RPMI8226 (cell line): ENCODE measurements at places on chromosomes 7 and 10.

DNA sequence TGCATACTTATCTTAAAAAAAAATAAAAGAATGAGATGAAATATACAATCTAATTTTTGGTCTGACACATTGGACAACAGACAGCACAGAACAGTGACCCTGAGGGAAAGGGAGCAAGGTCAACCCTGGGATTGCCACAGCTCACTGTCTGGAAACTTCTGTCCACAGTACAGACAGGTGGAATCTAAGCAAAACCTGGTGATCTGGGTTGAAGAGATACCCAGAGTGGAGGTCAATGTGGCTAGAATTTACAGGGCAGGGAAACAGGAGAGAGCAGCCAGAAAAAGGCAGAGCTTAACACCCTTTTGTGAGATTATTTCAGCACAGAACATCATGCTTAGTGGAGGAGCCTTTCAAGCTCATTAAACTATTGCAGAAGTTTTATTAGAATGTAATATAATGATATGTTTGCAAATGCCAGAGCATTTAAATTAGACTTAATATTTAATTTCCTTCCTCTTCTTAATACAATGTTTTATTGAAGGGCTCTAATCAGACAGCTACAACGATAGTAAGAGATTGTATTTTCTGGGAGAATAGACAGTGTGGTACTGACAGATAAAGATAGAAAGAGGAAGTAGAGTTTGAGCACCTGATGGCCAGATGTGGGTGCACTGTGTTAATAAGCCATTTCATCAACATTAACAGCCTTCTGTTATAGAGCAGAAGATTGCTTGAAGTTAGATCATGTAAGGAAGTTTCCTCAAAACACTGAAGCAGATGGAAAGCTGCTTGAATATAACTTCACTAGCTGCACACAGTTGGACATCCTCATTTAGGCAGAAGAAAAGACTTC lies 309.4 kb downstream of the HGF start:
- peak; percentile 77 for DNase-seq

DNA sequence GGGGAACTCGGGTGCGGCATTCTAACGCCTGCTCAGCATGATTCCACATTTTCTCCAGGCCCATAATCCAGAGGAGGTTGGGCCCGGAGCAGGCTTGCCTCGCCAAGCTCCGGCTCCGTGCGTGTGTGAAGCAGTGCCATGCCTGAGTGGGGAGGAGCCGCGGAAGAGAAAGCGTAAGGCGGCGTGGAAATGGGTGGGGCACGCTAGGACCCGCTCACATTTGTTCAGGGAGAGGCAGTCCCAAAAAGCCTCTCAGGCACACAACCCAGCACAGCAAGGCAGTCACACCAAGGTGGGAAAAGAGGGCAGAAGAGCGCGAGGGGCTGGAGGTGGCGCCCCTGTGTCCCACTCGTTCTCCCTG lies 695 bp upstream of the VDAC2 start:
- DNase-seq, result peak; percentile 72

DNA sequence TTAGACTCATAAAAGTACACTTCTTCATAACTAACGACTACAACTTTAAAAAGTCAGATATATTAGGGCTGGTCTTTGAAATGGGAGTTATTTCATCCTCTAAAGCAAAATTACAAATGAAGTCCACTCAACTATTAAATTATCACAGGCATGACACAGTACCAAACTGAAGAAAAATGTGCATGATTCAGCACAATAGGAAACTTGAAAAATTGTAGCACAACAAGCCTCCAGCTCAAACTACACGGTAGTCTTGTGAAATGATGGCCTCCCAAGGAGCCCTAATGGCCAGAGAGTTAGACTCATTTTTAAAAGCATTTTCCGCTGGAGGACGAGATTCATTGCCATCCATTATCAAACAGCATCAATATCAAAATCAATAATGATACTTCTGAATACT lies 76.4 kb downstream of the MAGI2 start:
- DNase-seq, result no peak

GRCh38 chr10:73655257-73655989 lies 406 bp downstream of the SYNPO2L start:
- no peak for DNase-seq

DNA sequence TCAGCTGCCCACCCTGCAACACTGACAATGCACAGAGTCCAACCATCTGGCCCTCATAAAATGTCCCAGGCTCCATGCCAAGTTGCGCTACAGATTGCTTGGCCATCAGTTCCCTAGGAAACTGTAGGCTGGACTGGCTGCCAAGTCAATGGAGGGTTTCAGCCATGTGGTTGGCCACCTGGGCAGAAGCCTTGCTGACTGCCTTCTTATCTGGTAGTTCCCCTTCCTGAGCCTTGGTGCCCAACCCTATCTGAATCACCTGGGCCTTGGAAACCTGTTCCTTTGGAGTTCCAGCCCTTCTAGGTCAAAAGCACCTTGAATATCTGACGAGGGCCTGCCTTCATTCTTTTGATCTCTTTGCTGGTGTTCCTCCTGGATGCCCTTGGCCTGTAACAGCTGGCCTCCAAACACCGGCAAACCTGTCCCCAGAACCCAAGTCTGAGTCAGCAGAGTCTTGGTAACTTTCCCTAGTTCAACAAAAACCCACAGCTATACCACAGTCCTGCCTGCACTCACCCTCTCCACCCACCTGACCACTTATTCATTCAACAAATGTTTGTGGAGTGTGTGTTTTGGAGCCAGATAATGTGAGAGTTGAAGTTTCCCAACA lies 37.4 kb upstream of the KDM7A start:
- DNase-seq, result peak; percentile 99

- peak; percentile 82 for DNase-seq
Observed at GRCh38 chr7:25851332-25852210, 300.4 kb upstream of the NFE2L3 start.

DNA sequence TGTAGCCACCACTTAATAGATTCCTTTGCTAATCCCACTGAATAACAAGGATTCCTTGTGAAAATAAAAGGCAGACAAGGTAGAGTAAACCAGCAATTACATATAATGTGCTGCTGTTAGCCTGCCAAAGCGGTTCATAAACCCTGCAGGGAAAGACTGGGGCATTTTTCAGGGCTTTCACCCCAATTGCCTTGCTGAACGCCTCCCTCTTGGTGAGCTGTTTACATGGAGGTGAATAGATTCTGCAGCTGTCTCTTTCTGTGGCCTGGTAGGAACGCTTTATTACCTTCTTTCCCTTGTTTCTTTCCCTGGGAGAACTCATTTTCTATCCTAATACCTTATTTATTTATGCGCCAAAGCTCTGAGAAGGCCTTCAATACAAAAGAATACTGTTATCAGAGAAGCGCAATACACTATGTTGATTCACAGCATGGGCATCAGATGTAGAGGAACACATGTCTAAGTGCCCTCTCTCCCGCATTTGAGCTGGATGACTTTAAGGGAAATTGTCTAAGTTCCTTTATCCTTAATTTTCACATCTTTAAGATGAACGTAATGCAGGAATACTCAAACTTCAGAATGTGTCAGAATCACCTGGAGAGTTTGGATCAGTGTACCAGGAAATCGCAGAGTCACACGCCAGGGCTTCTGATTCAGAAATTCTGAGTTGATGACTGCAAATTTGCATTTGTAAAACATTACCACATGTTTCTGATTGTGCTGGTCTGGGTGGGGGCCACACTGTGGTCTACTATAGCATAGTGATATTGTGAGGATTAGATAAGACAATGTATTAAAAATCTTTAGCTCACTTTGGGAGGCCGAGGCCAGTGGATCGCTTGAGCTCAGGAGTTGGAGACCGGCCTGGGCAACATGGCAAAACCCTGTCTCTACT lies 1203.8 kb downstream of the SORCS3 start:
- no peak for DNase-seq

GRCh38 chr7:35717013-35717412 lies 22.1 kb upstream of the HERPUD2 start:
- DNase-seq, result no peak
